Psoas muscle (tissue), 8 donors: ENCODE measurements at places on chromosomes 1 and 21. TPM values are rescaled to one million over a fixed set of nuclear protein-coding genes. Genes with fewer than 3 reads are reported as not detected.

GRCh38 chr1:40646315-40646714 lies 19.2 kb downstream of the RIMS3 start:
- DNase-seq, result no peak

The LYSMD1 gene
- 8.4 TPM for polyA plus RNA-seq

The OR2T35 gene
- polyA plus RNA-seq, result not detected

GRCh38 chr1:9903801-9904527 lies 6.1 kb downstream of the CTNNBIP1 start:
- no peak for DNase-seq

DNA sequence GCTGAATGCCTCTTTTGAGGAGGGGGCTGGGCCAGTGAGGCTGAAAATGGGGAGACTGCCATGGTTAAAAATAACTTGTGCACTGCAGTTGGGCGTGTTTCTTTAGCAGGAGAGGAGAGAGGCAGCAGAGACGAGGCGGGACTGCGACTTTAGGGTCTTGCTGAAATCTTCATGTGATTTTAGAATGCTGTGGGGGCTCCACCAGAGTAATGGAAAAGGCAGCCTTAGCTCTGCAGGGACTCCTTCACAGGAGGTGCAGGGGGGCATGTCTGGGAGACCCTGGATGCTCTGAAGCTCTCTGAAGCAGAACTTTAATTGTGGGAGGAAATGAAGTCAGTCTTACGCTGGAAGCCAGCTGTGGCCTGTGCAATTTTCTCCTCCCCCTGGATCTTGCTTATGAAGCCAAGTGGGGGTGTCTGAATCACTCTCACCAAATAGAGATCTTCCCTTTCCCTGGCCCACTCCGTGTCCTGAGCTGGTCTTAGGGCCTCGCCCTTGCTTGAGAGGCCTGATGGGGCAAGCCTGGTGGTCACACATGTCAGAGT lies 60.8 kb downstream of the NDUFS5 start:
- peak; percentile 62 for DNase-seq

The CFAP74 gene
- polyA plus RNA-seq, result 0.05 TPM

DNA sequence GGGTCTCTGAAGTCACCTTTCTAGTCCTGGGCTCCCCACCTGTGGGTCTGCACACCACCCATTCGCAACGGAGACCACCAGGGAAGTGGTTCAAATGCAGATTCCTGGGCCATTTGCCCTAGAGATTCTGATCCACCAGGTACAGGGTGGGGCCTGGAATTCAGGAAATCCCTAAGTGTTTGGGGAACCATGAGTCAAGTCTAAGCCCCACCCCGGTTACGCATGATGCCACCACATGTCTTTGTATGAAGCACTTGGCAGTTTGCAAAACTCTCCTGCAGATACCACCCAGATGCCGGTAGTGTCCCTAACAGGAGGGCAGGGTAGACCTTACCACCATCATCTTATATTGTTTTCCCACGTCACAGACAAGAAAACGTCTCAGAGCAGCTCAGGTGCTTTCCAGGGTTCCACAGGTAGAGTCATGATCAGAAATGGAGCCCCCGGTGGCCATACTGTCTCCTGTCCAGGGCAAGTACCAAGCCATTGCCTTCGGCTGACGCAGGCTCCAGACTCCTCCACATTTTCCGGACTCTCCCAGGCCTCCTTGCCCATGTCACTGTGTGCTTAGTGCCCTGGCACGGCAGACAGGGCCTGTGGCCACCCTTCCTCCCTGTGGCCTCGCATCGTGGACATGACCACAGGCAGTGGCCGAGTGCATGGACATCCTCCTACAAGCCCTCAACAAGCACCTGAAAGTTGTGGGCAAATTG lies 89.2 kb upstream of the TMEM51 start:
- no peak for DNase-seq

The CLCA2 gene
- polyA plus RNA-seq, result not detected

The CASP9 gene
- 10.5 TPM for polyA plus RNA-seq

DNA sequence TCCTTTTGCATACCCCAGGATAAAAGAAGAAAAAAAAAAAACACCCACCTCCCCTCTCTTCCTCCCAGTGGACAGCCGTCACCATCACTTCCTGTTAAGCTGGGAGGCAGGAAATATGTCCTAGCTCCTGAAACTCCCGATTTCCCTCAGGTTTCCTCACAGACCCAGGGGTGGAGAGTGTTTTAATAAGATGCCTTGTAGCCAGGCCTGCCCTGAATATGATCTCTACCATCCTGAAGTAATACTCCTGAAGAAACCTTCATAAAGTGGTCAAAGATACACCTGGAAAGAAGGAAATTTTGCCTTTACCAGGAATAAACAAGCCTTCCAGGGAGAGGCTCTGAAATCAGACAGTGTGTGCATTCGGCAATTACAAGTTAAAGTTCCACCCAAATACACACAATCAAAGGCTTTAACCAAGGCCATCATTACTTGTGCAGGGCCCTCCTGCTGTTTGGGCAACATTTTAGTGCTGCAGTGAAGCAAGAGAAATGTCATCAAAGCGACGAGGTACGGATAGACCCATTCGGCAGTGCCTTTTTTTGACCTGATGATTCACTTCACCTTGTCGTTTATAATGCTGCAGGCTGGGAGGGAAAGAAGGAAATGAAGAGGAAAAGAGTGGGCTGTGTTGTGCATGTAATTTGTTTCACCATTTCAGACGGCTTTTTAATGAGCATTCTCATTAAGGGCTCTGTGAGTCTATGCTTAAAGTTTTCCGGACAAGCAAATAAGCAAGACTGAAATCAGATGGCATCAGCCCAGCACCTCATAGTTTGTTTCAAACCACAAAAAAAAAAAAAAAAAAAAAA lies 41.0 kb upstream of the RASAL2 start:
- no peak for DNase-seq

DNA sequence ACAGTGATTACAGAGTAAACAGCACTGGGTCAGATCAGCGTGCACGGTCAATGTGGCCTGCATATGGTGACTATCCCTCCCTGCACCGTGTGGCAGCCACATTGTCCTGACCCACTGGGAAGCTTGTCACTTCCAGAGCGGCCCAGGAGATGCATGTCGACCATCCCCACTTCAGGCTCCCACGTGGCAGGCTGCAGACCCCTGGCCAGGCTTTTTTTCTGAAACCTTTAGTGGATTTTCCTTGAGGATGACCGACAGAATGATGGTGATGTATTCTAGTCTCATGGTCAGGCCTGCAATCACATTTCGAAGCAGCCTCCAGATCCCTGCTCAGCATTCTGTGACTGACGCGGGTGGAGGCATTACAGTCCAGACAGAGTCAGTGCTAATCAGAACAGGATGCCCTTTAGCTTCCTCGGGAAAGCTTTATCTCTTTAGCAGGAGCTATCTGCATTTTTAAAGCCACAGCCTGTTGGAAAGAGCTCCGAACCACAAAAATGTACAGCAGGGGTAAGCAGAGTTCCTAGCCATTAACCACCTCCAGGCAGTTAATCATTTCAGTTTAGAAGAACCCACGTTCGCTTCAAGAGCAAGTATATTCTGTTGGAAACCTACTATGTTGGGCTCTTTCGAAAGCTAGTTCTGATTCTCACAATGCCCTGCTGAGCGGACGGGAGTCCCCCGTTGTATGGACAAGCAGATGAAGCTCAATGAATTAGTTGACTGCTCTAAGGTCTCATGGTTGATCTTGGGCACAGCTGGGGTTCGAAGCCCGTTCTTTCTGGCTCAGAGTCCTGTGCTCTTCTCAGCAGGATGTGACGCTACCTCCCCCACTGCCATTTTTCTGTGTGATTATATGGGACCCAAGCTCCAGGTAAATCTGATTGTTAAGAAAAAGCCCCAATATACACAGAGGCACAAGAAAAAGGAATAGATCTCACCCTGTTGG lies 56.5 kb downstream of the IRF2BP2 start:
- no peak for DNase-seq

- DNase-seq, result no peak
These were observed 413.0 kb downstream of the DPYD start for GRCh38 chr1:97507863-97508262.

- no peak for DNase-seq
These were observed 6.1 kb downstream of the BMP8A start for GRCh38 chr1:39497585-39497984.

DNA sequence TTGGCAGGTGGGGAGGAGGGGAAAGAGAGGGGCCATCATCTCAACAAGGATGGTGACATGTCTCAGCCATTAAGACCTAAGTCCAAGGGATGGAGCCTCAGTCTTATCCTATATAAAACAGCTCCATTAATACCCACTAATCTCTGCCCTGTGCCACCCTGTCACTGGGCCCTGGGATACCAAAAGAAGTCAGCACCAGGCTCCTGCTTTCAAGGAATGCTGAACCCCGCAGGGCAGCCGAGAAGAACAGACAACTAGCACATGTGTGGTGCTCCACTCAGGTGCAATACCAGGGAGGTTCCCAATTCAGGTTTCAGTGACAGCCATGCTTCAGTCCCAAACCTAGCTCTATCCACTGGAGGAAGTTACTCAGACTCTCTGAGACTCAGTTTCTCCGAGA lies 128.4 kb downstream of the GRIK3 start:
- DNase-seq, result no peak

GRCh38 chr1:159055181-159055641 lies 21.4 kb downstream of the AIM2 start:
- no peak for DNase-seq

The CD58 gene
- polyA plus RNA-seq, result 11.8 TPM

GRCh38 chr1:101044749-101045148 lies 19.2 kb upstream of the DPH5 start:
- DNase-seq, result no peak

The TMEM82 gene
- polyA plus RNA-seq, result not detected

GRCh38 chr1:235933017-235933765 lies 66.5 kb upstream of the LYST start:
- no peak for DNase-seq

DNA sequence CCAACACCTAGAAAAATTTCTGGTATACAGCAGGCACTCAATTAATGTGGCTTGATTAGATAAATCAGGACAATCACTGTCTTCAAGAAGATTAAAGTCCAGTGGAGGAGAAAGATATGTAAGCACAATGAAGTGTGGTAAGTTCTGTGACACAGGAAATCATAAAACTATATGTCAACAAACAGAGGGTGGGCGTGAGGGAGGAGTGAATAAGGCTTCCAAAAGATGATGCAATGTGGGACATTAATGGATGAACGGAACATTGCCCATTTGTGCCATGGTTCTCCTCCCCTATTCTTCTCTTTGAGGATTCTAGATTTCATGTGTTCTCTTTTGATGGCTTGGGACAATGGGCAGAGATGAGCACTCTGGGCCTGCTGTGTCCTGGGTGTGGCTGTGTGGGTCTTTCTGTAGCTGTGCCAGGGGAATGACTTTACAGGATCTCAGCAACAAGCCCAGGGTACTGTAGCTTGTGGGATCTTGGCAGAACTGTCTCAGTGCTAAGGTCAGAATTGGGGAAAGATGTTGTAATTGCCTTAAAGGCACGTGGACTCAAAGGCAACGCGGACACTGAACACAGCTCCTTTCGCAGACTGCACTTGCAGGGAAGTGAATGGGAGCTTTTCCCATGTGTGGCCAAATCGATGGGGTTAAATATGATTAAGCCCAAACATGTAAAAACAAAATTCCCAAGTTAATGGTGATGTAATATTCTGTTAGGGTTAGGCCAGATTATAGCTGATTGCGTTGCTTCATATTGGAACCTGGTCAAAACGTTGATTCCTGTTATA lies 366.9 kb downstream of the TGFB2 start:
- DNase-seq, result peak; percentile 46

DNA sequence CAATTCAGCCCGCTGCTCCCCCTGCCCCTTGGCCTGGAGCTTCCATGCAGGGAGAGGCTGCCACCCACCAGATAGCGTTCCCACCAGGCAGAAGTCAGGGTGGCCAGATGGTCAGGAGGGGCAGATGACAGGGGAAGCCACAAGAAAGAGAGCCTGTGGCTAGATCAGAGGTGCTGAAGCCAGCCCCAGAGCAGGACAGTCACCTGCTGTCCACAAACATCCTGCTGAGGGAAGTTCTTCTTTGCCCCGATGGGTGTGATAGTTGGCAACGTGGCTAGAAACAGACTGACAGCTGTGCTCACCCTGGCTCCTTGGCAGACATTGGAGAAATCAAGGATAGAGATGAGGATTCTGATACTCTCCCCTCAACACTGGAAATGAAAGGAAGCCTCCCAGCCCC lies 27.2 kb upstream of the SRP9 start:
- DNase-seq, result no peak

DNA sequence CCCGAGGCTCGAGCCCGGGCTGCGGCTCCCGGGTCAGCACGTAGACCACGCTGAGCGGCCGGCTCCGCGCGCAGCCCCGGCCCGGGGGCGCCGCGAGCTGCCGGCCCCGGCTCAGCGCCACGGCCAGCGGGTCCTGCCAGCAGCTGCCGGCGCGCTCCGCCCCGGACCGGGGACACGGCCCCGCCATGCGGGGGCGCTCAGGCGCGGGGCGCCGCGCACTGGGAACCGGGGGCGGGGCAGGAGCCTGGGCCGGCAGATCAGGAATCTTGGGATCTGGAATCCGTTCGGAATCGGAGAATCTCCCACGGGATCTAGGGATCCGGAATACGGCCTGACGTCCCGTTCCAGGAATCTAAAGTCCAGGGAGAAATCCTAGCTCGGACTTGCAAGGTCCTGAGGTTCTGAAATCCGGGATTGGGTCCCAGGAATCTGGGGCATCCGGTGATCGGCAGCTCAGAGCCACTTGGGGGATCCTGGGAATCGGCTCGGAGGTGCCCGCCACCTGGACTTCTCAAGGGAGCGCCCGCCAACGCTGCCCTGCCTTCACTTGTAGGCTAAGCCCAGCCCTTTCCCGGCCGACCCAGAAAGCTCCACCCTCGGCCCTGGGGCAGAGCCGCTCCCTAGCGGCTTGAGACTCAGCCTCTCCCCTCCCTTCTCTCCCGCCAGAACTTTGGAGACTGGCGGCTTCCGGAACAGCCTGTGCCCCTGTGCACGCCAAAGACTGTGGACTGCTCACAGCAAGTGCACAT lies at the start of gene MAP3K6:
TSS of gene MAP3K6 (minus strand) at position 551 of the 749 bp plus-strand sequence. CDS start at position 187, 364 bp downstream.
- peak; percentile 89 for DNase-seq

The RAP1GAP gene
- polyA plus RNA-seq, result 0.04 TPM
